ENCODE measurements at places on chromosomes 1 and 21. TPM values are rescaled to one million over a fixed set of nuclear protein-coding genes. Genes with fewer than 3 reads are reported as not detected.

- H3K27ac ChIP-seq: no peak overlapping the region
- H3K27me3 ChIP-seq: no peaks in the 10 kb centered on the region
- H3K4me3 ChIP-seq: no peak overlapping the region
- peak; percentile 79 for DNase-seq
- H3K36me3 ChIP-seq: no peaks in the 10 kb centered on the region
- no peaks in the 10 kb centered on the region for H3K4me1 ChIP-seq
Observed at GRCh38 chr1:44294588-44295007, 60.5 kb downstream of the ERI3 start.

The DOP1B gene
- 9.9 TPM for total RNA-seq

The OXCT2 gene
- 4.0 TPM for total RNA-seq

DNA sequence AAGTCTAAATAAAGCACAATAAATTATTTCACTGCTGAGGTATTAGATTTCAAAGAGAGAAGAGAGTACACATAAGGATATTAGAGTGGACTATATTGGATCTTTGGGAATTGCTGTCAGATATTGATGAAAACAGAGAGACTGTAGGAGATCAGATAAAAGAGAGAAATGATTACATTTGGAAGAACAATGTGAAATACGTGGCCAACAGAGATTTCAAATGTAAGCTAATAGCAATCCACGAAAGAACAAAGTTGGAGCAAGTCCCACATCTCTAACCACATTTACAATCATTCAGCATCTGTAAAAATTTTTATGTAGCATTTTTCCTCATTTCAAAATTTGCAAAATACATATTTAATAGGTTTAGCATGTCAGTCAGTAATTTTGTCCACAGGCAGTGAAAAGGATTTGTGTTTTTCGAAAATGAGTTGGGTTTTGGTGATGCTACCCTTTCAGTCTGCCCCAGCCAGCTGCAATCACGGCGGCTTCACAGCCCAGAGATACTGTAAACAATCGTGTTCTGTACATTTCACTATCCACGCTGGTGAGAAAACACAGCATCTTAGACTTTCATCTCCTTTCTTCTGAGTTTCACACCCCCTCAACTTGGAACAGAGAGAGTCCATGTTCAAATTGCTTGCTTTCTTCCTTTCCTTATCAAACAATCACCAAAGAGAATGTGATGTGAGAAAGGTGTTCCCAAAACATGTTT lies 209.1 kb upstream of the LYPLAL1 start:
- DNase-seq: no peak
- no peak overlapping the region for H3K27ac ChIP-seq
- H3K36me3 ChIP-seq: no peaks in the 10 kb centered on the region
- H3K27me3 ChIP-seq: no peaks in the 10 kb centered on the region
- H3K4me1 ChIP-seq: no peaks in the 10 kb centered on the region

DNA sequence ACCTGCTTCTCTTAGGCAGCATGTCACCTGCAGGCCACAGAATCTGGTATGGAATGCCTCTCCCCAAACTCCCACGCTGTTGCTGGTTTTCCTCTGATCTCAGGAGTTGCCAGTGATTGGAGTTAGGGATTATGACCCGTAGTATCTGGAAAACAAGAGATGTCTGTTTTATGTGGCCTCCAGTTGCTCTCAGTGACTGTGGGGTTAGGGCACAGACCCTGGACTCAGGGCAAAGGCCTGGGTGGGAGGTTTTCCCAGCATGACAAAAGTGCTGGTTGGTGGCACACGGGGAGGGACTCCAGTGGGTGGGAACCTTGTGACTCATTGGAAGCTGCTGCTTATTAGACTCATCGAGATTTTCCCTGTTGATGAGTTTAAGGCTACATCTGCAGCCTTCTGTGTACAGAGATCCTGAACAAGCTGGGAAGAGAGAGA lies at the start of gene NR1I3:
Gene NR1I3, minus strand, starts transcription at position 165 of the 435 bp plus-strand sequence. CDS start 1,638 bp downstream, outside the sequence.
- DNase-seq: no peak
- no peak within 1 kb of the TSS for H3K4me3 ChIP-seq
- H3K27me3 ChIP-seq: no peaks in the 10 kb centered on the region
- no peaks in the 10 kb centered on the region for H3K4me1 ChIP-seq

The PTPRU gene
- total RNA-seq: 105 TPM

GRCh38 chr1:229627003-229627402 lies 956 bp downstream of the URB2 start:
- peak overlapping the region; percentile 100 for H3K4me3 ChIP-seq
- no peaks in the 10 kb centered on the region for H3K27me3 ChIP-seq
- no peak for DNase-seq
- peaks cover 20% of the 10 kb centered on the region for H3K4me1 ChIP-seq

DNA sequence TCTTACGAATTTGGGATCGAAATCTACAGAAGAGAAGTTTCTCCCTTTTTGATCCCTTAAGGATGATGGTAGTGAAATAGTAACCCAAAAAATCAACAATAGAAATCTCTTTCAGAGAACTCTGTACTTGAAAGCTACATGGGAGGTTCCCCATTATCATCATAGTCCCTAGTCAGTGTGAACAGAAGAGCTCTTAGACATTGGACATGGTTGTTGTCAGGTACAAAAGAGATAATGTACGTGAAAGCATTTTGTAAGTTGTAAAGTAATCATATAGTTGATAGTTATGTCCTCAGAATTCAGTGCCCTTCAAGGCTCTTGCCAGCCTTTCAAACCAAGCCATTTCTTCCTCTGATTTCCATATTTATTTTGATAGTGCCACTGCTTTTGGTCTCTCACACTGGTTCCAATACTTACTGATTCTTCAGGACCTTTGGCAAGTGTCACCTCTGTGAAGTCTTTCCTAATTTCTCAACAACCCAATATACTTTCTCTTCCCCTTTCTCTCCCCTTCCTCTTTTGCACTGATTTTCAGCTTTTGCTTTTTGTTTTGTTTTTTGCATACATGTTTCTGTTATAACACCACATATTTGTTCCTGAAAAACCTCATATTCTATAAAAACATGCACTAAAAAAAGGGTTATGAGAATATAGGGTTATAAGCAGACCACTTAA lies 22.4 kb downstream of the VPS45 start:
- no peak overlapping the region for H3K27ac ChIP-seq
- peaks cover 5% of the 10 kb centered on the region for H3K36me3 ChIP-seq
- no peaks in the 10 kb centered on the region for H3K27me3 ChIP-seq
- no peak overlapping the region for H3K4me3 ChIP-seq
- no peaks in the 10 kb centered on the region for H3K4me1 ChIP-seq
- DNase-seq: no peak

- H3K36me3 ChIP-seq: no peaks in the 10 kb centered on the region
- H3K27ac ChIP-seq: no peak overlapping the region
- DNase-seq: peak; percentile 83
- H3K4me1 ChIP-seq: no peaks in the 10 kb centered on the region
Observed at GRCh38 chr1:202599669-202600431, 110.4 kb downstream of the SYT2 start.

The SPRR2E gene
- not detected for total RNA-seq

DNA sequence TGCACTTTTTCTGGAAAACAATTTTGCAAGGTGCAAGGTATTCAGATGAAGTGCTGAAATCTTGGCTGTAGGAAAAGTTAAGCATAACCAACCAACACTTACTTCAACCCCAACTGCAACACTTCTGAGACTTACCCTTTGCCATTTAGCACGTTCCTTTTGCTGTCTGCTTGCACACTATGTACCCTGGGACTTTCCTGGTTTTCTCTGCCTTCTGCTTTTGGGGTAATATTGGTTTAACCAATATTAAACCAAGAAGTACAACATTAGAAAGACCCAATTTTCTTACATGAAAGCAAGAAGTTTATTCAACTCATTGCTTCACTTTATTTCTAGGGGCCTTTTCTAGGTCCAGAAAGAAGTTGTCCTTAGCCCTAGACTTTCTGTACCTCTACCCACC lies 193.0 kb downstream of the HLX start:
- H3K27me3 ChIP-seq: no peaks in the 10 kb centered on the region
- no peaks in the 10 kb centered on the region for H3K4me1 ChIP-seq
- no peak overlapping the region for H3K4me3 ChIP-seq
- DNase-seq: no peak

GRCh38 chr21:31548688-31549087 lies 110.8 kb upstream of the SOD1 start:
- H3K4me3 ChIP-seq: no peak overlapping the region
- H3K36me3 ChIP-seq: no peaks in the 10 kb centered on the region
- no peaks in the 10 kb centered on the region for H3K27me3 ChIP-seq
- peaks cover 24% of the 10 kb centered on the region for H3K4me1 ChIP-seq
- no peak for DNase-seq

DNA sequence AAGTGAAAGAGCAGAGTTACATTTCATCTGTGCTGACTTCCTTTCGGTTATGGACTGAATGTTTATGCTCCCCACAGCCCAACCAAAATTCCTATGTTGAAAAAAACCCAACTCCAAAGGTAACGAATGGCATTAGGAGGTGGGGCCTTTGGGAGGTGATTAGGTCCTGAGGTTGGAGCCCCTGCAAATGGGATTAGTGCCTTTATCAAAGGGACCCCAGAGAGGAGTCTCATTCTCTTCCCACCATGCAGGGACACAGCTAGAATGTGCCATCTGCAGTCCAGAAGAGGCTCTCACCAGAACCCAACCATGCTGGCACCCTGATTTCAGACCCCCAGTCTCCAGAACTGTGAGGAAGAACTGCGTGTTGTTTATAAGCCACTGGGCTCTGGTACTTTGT lies 199.3 kb downstream of the TOMM20 start:
- no peaks in the 10 kb centered on the region for H3K27me3 ChIP-seq
- no peak overlapping the region for H3K4me3 ChIP-seq
- H3K4me1 ChIP-seq: peaks cover 4% of the 10 kb centered on the region
- no peak for DNase-seq
- H3K36me3 ChIP-seq: no peaks in the 10 kb centered on the region

The IKBKE gene
- total RNA-seq: 11.1 TPM

All from GM23338 (cell line).